ENCODE measurements at places on chromosomes 16 and 17. TPM values are rescaled to one million over a fixed set of nuclear protein-coding genes. Genes with fewer than 3 reads are reported as not detected.

Gene CTRL
- 0.58 TPM for polyA plus RNA-seq

DNA sequence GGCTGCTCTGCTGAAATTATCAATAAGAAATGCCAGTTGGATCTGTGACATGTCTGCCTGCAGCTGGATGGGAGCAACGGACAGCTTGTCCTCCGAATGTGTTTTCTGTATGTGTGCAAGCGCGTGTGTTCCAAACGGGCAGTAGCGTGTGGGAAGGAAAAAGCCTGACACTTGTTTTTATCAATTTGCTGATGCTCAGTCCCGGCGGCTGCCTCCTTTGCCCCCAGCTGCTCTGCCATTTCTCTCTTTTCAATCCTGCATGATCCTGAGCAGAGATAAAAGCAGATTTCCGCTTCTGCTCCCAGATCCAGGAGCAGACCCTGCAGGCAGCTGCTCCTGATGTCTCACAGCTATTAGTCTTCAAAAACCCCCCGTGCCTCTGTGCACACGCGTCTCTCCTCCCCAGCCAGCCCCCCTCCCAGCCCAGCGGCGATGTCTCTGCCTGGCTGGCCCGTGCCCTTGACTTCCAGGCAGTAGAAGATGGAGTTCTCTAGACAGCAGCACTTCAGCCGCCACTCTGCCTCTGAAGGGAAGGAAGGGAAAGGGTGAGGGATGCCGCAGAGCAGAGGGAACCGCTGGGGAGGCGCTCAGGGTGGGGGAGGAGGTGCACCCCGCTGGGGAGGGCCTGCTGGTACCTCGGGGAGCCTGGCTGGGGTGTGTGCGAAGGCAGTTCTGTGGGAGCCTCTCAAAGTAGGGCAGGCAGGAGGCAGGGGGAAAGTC, 4.1 kb downstream of the PRCD start:
- DNase-seq = no peak

DNA sequence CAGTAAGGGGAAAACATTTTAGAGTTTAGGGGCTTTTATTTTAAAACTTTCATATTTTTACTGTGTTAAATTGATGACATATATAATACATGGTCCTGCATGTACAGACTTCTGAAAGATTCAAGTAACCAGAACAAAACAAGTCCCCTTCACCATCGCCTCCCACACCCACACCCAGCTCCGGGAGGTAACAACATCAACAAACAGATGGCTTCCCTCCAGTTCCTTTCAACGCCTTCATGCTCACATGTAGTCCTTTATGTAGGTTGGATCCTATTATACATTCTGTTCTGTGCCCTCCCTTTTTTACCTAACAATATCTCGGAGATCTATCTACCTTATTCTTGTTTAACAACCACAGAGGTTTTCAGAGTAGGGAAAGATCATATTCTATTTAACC, 30.5 kb downstream of the GINS3 start:
- DNase-seq = no peak

Gene TAOK1
- 22.1 TPM for polyA plus RNA-seq

- DNase-seq = no peak
Observed at GRCh38 chr17:43721537-43722268, 36.9 kb downstream of the SOST start.

DNA sequence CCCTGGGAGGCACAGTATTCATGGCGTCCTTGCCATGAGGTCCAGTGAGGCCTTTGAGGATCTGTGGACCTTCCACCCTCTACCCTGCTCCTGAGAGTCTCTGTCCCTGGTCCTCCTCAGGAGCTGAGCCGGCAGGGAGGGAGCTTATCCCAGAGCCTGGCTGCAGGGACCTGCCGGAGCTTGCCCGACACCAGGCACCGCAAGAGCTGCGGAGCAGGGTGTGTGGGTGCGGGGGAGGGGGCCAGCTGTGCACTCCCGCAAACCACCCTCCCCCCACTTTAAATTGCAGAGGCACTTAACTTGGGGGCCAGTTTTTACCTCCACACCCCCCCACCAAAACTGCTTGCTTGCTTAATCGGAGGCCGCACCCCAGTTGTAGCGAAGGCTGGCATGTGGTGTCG, 609 bp upstream of the ZNF750 start:
- no peak for DNase-seq

- no peak for DNase-seq
Observed at GRCh38 chr17:1490643-1491442, 1.6 kb downstream of the MYO1C start.

GRCh38 chr16:55041540-55042234, 111.0 kb downstream of the IRX5 start:
- no peak for DNase-seq

Gene CLEC18B
- 0.05 TPM for polyA plus RNA-seq

- peak; percentile 31 for DNase-seq
Observed at GRCh38 chr17:16486373-16487250, 5.4 kb downstream of the LRRC75A start.

DNA sequence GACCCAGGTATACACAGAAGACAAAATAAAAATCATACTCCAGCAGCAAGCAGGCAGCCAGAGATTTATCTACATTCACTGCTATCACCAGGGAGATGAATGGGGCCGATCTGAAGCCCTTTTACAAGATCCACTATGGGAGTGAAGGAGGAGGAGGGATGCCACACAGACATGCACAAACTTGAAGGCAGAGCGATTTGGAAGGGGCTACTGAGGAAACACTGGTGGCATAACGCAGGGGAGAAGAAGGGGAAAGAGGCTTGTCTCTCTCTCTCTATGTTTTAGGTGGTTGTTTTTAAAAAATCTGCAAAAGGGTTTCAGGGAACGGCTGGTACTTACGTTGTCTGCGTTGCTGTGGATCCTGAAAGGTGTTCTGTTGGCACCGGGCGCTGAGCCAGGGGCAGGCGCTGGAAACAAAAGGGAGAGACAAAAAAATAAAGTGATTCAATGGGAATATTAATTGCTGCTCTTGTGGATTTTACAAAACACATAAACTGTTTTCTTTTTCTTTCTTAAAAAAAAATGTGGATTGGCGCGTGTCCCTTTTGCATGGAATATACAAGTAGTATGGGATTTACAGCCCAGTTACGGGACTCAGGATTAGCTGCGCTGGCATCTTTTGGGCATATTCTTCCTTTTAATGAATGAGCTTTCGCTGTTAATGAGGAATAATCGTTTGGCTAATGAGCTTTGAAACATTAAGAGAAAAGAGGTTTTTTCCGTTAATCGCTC, 255.3 kb upstream of the PMFBP1 start:
- no peak for DNase-seq

Gene MYH1
- polyA plus RNA-seq = not detected

- DNase-seq = no peak
Observed at GRCh38 chr17:77303620-77304019, 162.9 kb downstream of the SEC14L1 start.

Gene PERCC1
- not detected for polyA plus RNA-seq

Gene ATP2A1
- polyA plus RNA-seq = 0.38 TPM

Gene PSME3
- polyA plus RNA-seq = 65.7 TPM

GRCh38 chr16:50695017-50696000, 1.9 kb downstream of the NOD2 start:
- DNase-seq = no peak

DNA sequence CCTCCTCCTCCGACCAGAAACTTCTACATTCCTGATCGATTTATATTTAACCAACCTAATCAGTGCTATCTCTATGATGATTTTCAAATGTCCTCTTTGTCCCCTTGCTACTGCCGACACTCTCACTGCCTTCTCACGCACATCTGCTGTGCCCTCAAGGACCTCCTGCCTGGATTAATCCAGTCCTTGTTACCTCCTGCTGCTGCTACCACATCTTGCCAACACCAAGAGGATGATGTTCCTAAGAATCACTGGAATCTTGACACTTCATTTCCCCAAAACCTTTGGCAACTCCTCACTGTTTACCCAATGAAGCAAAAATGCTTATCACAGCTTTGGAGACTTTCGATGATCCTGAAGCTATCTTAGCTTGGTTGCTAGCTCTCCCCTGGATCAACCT, 287.3 kb upstream of the AXIN2 start:
- no peak for DNase-seq

Gene EFNB3
- 5.3 TPM for polyA plus RNA-seq

Gene DNAJA3
- 35.9 TPM for polyA plus RNA-seq

- no peak for DNase-seq
Observed at GRCh38 chr16:15976225-15976812, 26.9 kb downstream of the ABCC1 start.

Gene KRT33B
- 1.2 TPM for polyA plus RNA-seq

- DNase-seq = no peak
Observed at GRCh38 chr17:69761011-69761410, 314.0 kb upstream of the KCNJ16 start.

Gene ZNF750
- polyA plus RNA-seq = not detected

DNA sequence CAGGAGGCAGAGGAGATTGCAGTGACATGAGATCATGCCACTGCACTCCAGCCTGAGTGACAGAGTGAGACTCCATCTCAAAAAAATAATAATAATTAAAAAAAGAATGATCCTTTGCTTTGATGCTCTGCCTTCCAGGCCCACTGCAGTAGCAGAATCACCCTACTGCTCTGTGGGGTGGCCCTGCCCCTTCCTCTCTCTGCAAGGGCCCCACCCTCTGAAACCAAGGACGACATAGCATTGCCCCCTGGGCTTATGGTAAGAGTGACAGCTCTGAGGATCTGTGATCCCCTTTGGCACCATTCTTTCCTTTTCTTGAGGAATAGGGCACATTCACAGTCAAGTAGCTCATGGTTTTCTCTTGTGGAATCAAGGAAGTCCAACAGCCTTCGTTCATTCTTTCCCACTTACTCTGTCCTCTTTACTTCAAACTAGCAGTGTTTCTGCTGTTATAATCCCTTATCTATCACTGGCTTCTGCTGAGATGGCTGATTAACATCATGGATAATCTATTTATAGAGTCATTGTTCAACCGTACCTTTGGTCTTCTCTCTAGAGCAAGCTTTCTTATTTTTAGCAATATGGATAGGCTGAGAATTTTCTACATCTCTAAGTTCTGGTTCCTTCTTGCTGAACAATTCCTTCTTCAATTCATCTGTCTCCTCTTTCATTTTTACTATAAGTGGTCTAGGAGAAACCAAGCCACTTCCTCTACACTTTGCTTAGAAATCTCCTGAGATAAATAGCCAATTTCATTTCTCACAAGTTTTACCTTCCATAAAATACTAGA, 14.1 kb downstream of the RAD51C start:
- DNase-seq = no peak

- DNase-seq = no peak
Observed at GRCh38 chr17:80608326-80608725, 63.7 kb downstream of the RPTOR start.

Gene MYCBPAP
- polyA plus RNA-seq = 0.67 TPM

DNA sequence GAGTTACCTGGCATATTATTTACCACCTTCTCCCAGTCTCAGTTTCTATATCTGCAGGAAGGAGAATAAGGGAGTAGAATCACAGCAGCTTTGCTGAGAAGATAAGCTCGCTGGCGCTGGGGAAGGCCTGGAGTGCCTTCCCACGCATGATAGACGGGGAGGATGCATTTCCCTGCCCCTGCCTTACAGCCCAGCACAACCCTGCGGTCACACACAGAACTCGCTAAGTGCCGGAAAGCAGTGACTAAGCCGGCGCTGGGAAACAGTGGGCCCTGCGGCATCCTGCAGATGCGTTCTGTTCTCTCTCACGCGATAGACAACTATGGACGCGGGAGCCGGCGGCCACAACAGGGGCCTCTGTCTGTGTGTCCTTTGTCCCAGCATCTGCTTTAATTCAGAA, 4.8 kb downstream of the CA5A start:
- no peak for DNase-seq

Gene SULT1A1
- 0.13 TPM for polyA plus RNA-seq

GRCh38 chr16:25157271-25157875, 45.8 kb downstream of the LCMT1 start:
- DNase-seq = no peak

DNA sequence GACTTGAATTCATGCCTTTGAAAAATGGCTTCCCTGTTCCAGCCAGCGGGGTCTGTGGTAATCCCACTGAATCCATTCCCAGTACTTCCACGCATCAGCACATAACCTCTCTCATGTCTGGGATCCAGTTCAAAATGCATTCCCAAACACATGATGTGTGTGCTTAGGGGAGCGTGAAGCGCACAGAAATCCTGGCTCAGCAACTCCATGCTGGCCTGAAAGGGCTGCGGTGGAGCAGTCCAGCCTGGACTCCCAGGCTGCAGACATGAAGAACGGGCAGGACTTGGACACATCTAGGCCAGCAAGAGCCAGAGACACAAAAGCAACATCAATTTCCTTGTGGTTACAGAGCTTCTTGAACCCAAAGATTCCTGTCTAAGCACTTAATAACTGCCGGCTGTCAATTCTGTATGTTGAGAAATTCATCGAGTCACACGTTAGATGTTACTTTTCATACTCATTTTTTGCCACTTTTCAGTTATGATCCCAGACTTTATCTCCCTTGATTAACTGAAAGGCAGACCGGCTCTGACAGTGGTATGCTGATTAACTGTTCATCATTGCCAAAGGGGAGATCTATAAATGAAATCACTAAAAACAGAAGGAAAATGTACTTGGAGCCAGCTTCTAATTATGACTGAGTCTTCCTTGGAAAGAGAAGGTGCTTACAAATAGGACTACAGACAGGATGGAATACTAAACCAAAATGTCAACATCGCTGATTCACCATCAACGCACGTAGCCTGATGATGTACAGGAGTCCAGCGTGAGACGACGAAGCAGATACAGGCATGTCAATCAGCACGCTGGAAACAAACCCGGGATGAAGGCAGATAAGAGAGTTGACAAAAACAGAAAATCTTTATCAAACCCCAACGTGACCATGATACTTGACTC, 23.0 kb downstream of the NSMCE1 start:
- no peak for DNase-seq

DNA sequence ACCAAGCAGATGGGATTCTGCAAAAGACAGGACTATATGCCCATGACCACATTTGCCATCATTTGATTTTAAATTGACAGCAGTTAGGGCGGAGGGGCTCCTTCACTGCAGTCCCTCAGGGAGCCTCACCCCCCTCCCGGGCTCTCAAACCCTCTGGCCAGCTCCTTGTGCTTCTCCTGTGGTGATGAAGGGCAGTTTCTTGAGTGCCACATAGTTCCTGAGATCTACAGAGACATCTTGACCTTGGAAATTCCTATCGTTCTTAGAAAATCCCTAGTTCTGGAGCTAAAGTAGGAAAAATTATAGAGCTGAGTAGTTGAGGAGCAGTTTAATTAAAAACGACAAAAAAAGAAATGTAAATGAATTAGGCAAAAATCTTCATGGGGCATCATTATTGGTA, 231.5 kb downstream of the CCDC182 start:
- no peak for DNase-seq

Gene TERB1
- 0.07 TPM for polyA plus RNA-seq

DNA sequence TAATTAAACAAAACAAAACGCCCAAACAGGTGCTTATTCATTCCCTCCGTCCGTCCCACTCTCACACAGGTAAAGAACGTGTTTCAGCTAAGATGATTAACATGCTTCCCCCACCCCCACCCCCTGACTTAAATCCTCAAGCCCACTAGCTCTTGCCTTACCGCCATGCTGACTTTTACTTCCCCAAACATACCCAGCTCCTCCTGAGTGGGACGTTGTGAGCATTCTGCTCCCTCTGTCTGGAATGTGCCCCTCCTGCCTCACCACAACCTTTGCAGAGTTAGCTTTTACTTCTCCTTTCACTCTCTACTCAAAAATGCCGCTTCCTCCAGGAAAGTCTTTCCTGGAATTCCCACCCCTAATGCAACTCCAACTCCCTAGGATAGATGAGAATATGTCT, 774.0 kb upstream of the RBFOX1 start:
- no peak for DNase-seq

Gene CDK12
- polyA plus RNA-seq = 16.6 TPM

Measured in BJ (cell line).